Fibroblast of villous mesenchyme (primary cell): ENCODE measurements at places on chromosomes 12 and 14. TPM values are rescaled to one million over a fixed set of nuclear protein-coding genes. Genes with fewer than 3 reads are reported as not detected.

The BIN2 gene
- total RNA-seq = not detected in 2 replicates

The KRT6C gene
- not detected in 2 replicates for total RNA-seq

The C12orf60 gene
- 0.32 and 0.86 TPM in 2 replicates for total RNA-seq

The LRRK2 gene
- total RNA-seq = 1.3 and 1.6 TPM in 2 replicates

The TDRD9 gene
- 0.32 and 0.86 TPM in 2 replicates for total RNA-seq

The WNK1 gene
- 70.5 and 92.4 TPM in 2 replicates for total RNA-seq

The BEGAIN gene
- total RNA-seq = not detected in 2 replicates

The TSPAN19 gene
- not detected in 2 replicates for total RNA-seq

The EIF2B2 gene
- 46.6 and 49.6 TPM in 2 replicates for total RNA-seq

The AJUBA gene
- total RNA-seq = 105 and 131 TPM in 2 replicates

The CLEC4C gene
- total RNA-seq = not detected in 2 replicates

The GLIPR1 gene
- 51.5 and 60.0 TPM in 2 replicates for total RNA-seq

The PMEL gene
- total RNA-seq = 1.3 TPM in 2 replicates

The FOXA1 gene
- 0.32 TPM in 1 of 2 replicates, not detected in the other for total RNA-seq

The GLT8D2 gene
- 51.4 and 55.1 TPM in 2 replicates for total RNA-seq

The RTL1 gene
- not detected in 2 replicates for total RNA-seq

The TCL1A gene
- not detected in 2 replicates for total RNA-seq

The PACS2 gene
- 35.0 and 50.3 TPM in 2 replicates for total RNA-seq

The TAMALIN gene
- 2.2 and 7.7 TPM in 2 replicates for total RNA-seq

The SRSF9 gene
- total RNA-seq = 148 and 192 TPM in 2 replicates
